ENCODE measurements at places on chromosomes 13 and 19.

DNA sequence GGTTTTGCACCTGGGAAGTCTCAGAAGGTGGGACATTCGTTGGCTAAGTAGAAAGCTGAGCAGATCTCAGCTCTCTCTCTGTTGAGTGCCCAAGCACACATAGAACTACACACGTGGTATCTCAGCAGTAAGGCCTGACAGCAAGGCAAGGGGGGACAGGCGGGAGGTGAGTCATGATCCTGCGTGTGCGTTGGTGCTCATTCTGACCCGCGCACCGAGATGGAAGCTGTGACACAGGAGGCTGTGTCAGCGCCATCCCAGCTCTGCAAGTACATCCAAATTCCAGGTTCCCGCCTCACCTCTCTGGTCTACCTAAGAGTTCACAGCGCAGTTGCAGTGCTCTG lies 135.7 kb downstream of the USP12 start:
- no peak for DNase-seq

DNA sequence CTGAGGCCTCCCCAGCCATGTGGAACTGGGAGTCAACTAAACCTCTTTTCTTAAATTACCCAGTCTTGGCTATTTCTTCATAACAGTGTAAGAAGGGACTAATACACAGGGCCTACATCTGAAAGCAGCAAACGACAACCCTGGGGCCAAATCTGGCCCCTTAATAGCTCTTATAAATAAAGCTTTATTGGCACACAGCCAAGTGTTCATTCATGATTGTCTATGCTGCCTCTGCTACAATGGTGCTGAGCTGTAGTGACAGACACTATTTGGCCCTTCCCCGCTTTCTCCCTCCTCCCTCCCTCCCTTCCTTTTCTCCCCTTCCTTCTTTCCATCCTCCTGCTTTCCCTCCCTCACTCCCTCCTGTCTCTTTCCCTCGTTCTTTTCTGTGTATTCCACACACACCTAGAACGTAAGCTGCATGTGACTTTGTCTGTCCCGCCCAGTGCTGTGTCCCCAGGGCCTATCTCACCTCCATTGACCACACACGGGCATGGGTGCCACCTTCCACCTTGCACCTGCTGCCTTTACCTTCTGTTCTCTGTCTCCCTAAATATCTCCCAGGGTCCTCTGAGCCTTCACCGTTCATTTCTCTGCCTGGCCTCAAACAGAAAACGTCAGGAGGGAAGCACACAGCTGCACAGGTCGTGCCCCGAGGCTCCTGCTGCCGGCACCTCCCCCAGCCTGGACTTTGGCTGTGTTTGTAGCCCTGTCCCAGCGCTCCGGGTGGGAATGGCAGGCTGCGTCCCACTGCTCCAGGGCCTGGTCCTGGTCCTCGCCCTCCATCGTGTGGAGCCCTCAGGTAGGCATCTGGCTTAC lies at the start of gene PROZ:
Gene PROZ, plus strand, starts transcription at position 720 of the 819 bp plus-strand sequence. Its CDS starts 13 bp downstream, at position 733.
- DNase-seq, result no peak

GRCh38 chr19:6109947-6110346 lies 353 bp downstream of the RFX2 start:
- DNase-seq, result no peak

GRCh38 chr13:101576455-101576854 lies 124.0 kb downstream of the ITGBL1 start:
- no peak for DNase-seq

GRCh38 chr13:23946067-23946466 lies 48.8 kb upstream of the C1QTNF9B start:
- DNase-seq, result no peak

- peak; percentile 29 for DNase-seq
Observed at GRCh38 chr19:916645-917322, 349 bp upstream of the KISS1R start.

- no peak for DNase-seq
Observed at GRCh38 chr19:33627962-33628839, 6.4 kb downstream of the CHST8 start.

GRCh38 chr13:95226932-95227695 lies 74.1 kb downstream of the ABCC4 start:
- no peak for DNase-seq

DNA sequence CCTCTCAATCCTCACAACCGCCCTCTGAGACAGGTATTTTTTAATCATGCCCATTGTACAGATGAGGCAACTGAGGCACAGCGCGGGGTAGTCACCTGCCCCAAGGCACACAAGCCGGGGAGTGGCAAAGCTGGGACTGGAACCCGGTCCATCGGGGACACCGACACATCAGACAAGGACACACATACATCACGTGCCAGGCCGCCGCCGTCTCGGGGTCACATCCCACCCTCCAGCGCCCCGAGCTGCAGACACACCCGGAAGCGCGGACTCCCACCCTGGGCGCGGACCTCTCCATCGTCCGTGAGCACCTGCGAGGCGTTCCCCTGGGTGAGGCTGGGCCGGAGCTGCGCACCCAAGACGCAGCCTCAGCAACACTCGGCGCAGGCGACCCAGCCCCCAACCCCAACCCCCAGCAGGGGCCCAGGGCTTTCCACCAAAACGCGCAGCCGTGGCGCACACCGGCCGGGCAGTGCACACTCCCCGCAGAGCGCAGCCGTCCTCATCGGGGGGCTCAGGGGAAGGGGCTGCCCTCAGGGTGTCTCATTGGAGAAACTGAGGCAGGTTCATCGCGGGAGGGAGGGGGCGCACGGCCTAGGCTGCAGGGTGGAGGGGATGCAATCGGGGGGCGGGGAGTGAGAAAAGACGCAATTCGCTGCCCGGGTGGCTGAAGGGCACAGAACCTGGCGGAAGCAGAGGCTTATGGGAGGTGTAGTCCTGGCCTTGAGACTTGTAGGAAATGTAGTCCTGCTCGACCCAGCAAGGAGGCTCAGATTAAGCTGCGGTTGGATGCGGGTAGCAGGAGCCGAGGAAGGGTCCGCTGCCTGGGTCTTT lies 1.9 kb upstream of the LMTK3 start:
- DNase-seq, result peak; percentile 70

GRCh38 chr13:47853236-47853635 lies 147.8 kb downstream of the SUCLA2 start:
- DNase-seq, result no peak

- no peak for DNase-seq
Observed at GRCh38 chr19:39533003-39533512, 406 bp upstream of the EID2B start.

- no peak for DNase-seq
Observed at GRCh38 chr13:27168086-27168485, 3.5 kb downstream of the USP12 start.

- DNase-seq, result no peak
Observed at GRCh38 chr19:16026131-16026530, 50.2 kb upstream of the TPM4 start.

DNA sequence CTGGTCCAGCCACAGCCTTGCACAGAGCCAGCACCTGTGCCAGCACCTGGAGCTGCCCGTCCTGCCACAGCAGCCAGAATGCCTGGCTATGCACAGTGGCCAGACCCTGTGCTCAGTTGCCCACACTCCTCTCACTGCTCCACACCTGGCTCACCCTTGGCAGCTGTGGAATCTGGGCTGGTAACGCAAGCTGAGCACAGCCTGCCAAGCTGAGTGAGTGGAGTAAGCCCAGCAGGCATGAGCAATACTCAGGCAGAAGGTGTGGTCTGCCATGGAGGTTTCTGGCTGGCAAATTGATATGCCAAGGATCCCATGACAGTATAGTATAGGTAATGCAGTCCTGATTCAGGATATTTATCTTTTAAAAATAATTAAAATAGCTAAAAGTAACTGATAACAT lies 122.2 kb downstream of the PCDH9 start:
- DNase-seq, result no peak

DNA sequence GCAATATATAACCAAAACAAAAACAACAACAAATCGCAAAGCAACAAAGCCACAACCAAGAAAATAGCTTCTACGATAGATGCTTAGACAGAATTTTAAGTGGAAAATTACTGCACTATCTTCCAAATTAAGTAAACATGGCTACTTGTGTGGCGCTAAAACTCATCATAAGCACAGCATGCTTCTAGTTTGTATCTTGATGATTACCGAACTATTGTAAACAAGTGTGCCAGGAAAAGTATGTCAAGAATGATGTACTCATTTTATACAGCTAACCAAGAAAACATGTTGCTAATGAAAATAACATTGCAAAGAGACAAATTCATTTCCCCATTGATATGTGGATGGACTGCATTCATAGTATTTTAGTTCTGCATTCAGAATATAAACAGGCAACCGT lies 271.9 kb upstream of the GPC6 start:
- no peak for DNase-seq

DNA sequence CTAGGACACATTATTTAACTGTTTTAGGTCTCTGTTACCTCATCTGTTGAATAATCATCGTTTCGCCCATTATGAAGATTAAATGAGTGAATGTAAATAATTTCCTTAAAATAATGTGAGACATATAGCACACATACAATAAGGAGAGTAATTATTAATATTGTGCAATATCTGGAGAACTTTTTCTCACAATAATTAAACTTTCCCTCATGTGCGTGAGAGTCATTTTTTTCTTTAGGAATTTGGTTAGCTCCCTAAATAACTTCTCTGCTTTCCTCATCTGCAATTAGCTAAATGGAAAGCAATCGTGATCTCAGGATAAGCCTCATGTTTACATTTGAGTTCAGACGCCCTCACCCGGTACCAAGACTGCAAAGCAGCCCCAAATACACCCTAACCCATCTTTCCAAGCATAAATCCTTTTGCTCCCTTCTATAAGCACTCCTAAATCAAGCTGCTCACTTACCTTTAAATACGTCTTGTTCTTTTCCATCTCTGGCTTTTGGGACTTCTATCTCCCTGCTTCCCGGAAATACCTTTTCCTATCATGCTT lies 78.8 kb downstream of the MZT1 start:
- DNase-seq, result no peak

GRCh38 chr19:15437355-15438123 lies 12.2 kb downstream of the WIZ start:
- no peak for DNase-seq

DNA sequence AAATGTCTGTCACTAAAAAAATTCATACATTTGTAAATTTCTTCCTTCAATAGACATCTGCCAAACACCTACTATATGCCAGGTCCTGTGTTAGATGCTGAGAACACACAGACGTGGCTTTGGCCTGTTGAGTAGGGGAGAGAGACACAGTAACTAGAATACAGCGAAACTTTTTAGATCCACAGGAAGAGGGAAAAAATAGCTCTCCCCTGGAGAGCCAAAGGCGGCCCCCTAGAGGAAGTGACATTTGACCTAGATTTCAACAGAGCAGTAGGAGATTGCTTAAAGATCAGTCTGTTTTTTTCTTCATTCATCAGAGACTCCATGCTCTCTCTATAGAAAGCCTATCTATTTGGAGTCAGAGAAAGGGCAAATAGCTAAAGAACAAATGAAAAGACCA lies 11.3 kb downstream of the LCP1 start:
- no peak for DNase-seq

DNA sequence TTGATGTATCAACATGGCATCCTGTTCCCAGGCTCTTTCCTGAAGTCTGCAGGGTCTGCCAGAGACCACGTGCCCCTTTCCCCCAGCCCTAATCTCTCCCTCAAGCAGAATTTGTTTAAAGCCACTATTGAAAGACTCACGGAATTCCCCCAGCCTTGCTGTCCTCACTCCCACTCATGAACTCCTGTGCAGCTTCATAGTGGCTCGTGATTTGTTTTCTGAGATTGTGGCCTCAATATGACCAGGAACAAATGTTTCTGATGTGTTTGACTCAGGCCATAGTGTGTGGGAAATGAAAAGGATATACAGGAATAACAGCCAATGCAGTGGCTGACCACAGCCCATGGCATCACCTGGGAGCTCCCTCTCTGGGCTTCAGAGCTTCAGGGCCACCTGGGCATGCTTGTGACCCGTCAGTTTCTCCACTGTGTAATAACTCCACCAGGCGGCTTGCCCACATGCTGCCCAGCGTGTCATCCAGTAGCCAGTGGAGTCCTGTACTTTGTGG lies 8.1 kb upstream of the SERPINE3 start:
- DNase-seq, result no peak

DNA sequence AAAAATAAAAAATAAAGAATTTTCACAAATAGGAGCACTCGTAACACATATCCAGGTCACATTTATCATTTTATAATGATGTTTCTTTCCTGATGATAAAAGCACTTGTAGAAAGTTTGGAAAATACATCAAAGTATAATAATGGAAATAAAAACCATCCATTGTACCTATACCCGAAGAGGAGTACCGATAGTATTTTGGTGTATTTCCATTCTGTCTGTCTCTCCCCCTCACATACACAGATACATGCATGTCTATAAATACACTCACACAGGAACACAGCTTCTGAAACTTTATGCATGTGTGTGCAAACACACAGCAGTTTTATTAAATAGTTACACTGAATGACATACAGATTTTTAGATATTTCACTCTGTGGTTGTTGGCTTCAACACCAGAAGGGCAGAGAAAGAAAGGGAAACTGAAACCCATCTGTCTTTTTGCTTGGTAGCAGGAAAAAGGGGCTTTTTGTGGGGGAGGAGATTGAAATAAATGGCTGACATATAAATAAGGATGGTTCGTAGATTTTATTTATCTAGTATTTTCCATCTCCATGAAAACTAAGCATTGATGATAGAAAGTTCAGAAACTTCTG lies 114.8 kb downstream of the LRCH1 start:
- DNase-seq, result no peak

DNA sequence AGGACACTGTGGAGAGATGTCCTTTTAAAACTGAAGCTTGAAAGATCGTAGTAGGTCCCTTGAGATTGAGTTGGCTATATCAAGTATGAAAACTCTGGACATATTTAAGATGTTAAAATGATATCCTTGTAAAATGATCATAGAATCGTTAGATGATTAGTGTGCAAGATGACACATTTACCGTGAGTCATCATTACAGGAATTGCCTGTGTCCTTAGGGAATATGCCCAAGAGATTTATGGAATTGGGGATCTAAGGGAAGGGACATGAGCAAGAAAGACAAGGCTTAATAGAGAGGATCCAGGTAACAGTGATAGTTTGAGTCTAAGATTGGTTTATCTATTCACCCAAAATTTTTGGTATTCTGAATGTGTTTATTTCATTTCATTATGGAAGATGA lies 233.7 kb downstream of the GPC5 start:
- DNase-seq, result no peak

GRCh38 chr13:21328836-21329477 lies 130.1 kb downstream of the ZDHHC20 start:
- no peak for DNase-seq

DNA sequence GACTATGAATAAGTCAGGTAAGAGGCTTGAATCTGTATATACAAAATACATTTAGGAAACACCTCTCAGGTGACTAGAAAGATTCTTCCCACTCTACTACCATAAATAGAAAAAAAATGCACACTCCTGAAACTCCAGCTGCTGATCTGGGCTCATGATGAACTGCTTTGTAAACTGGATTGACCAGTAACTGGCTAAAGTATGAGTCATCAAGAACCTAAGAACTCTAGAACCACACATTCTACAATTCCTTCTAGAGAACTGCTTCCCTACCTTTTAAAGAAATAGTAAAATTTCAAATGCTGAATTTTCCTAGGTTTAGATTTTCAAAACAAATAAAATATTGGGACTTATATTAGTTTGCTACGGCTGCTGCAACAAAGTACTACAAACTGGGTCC lies 55.2 kb downstream of the ELF1 start:
- no peak for DNase-seq

- DNase-seq, result no peak
Observed at GRCh38 chr19:33864311-33864850, 67.7 kb downstream of the KCTD15 start.

GRCh38 chr19:45340232-45340898 lies at the start of gene KLC3:
Gene KLC3, plus strand, starts transcription at chr19:45340750. Its CDS starts 4,792 bp downstream, at chr19:45345542.
- peak; percentile 10 for DNase-seq

Data from stimulated activated naive CD4-positive, alpha-beta T cell treated with Interleukin-2 at 50 U/mL for 16 hours (primary cell).